ENCODE measurements at places on chromosomes 1 and 21.

DNA sequence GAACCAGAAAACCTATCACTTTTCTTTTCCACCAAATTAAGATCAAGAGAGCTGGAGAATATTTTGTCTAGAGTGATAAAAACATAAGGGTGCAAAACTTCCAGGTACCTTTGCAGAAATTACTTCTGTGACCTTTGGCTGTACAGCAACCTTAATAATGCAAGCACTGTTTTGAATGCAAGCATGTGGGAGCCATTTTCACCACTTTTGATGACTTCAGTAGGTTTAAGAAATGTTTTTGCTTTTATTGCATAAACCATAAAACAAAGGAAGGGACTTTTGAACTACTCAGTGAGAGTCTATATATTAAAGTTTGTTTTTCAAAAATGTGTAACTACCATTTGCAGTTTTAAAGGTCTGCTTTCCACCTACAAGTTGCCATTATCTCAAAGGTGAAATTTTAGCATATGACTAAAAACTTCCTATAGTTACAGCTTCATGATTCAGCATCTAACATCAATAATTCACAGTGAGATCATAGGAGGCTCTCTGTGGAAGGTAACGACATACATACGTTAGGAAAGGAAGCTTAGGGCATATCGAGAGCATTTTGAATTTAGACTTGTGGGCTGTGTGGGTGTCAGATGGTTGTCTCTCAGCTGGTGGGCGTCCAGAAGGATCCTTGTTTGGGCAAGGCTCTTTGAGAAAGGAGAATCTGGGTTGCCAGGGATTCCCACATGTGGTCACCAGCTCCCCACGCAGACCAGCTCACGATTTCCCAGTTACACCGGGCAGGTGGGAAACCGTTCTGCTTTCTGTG is 1.1 kb upstream of the GADD45A start:
- peaks cover 26% of the 10 kb centered on the region for H3K36me3 ChIP-seq
- H3K4me1 ChIP-seq, result peaks cover 18% of the 10 kb centered on the region
- H3K27me3 ChIP-seq, result no peaks in the 10 kb centered on the region

DNA sequence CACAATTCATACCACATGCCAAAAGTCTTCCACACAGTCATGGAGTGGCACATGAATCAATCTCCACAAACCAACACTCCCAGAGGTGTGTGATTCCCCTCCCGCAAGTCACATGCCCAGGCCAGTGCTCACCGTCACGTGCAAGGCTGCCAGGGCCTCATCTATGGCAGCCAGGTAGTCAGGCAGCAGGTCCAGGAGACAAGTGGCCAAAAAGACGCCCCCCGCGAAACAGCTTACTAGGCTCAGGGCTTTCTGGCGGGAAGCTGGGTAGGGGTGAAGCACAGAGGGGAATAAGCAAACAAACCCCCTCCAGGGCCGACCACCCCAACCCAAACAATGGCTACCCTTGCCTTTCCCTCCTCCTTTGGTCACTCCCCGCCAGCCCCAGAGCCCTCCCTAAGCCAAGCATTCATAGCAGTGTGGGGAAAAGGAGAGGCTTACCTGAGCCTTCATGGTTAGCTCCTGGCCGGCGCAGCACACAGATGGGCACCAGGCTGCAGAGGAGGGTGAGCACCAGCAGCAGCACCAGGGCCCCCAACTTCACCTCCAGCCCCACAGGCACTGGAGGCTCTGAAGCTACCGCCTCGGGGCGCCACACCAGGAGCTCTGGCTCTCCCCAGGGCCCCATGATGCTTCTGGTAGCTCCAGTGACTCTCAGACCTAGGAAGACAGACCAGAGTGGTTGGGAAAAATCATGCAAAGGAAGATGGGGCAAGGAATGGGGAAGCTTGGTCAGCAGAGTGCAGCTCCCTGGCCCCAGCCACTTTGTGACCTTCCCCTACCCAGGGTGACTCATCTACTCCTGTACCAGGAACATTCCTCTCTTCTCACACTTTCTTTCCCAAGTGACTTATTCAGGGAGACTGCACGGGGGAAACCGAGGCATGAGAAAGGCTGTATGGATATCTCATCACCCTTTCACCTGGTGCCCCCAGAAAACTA is 978 bp downstream of the SLC39A1 start:
- DNase-seq, result no peak
- H3K27me3 ChIP-seq, result no peaks in the 10 kb centered on the region
- peak overlapping the region; percentile 86 for H3K4me3 ChIP-seq

DNA sequence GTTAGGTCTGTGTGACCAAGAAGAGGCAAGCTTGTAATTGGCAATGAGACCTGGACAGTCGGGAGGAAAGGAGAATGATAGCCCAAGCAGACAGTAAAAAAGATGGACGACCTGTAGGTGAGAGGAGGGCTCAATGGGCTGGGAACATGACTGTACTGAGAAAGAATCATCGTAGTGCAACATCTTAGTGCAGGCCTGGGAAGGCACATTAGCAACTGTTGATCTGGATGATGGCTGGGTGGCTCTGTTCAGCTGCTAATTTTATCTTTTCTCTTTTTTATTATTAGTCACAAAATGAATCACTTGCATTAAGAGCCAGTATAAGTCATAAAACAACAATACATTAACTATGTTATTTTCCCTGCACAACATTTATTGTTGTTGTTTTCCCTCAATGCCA is 32.9 kb downstream of the IFI44 start:
- H3K36me3 ChIP-seq, result no peaks in the 10 kb centered on the region
- DNase-seq, result no peak
- H3K4me3 ChIP-seq, result no peak overlapping the region
- H3K27ac ChIP-seq, result no peak overlapping the region

DNA sequence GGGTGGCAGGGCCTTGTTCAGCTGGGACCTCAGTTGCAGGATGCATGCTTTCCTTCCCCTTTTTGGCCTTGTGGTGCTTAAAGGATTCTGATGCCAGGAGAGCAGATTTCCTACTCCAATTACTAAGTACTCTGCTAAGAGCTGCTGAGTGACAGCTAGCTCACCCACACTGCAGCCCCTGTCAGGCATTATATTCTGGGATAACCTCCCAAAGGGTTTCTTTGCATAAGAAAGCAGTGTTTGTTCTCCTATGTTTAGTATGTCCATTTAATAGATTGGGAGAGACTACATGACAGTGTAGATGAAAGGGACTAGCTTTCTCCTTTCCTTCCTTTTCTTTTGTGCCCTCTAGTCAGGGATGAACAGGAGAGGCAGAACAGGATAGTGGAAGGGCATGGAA is 100.7 kb downstream of the FAM78B start:
- H3K4me1 ChIP-seq, result no peaks in the 10 kb centered on the region
- no peak for DNase-seq
- peaks cover 3% of the 10 kb centered on the region for H3K36me3 ChIP-seq
- H3K27me3 ChIP-seq, result no peaks in the 10 kb centered on the region

DNA sequence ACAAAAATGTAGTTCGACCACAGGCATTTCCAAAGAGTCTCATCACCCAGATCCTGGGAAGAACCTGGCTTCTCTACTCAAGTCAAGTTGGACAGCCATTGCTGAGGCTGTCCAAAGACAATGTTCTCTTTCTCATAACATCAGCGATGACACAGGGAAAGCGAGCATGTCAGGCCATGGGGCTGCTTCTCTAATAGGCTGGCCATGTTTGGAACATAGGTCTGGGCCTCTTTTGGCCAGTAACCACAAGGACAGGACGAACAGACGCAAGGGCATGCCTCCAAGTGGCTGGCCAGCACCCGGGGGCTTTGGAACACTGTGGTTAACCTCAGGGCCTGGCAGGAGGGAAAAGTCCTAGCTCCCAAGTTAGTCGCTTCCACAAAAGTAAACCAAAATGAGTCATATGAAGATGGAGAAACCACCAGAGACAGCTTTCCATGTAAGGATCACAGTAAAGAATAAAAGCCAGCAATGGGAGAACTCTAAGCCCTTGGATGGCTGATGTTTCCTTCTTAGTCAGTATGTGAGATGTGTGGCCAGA is 80.6 kb upstream of the SLC44A3 start:
- peaks cover 26% of the 10 kb centered on the region for H3K27me3 ChIP-seq
- H3K27ac ChIP-seq, result no peak overlapping the region
- H3K4me1 ChIP-seq, result peaks cover 2% of the 10 kb centered on the region
- DNase-seq, result no peak
- H3K36me3 ChIP-seq, result no peaks in the 10 kb centered on the region

DNA sequence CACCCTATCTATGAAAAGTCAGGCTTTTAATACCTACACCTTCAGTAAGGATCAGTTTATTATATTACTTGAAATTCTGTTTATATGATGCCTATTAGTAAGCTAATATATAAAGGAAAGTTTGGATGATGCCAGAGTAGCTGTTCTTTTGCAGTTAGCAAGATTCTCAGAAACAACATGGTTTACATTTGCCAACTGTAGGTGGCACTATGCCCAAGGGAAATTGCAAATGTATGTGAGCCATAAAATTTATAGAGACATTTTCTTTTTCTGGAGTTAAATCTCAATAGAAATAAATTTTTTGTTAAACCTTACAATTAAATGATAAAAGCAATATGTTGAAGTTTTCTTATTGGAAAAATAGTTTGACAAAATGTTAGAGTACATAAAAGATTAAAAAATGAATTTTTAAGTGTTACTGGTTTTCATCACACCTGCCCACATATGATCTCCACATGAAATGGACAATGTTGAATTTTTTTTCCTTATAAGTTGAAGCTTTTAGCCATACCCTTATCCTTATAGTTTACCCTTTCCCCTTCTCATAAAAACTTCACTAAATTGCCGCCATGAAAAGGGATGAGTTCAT is 32.1 kb upstream of the EPHX4 start:
- H3K27me3 ChIP-seq, result no peaks in the 10 kb centered on the region
- peaks cover 4% of the 10 kb centered on the region for H3K36me3 ChIP-seq
- peak; percentile 44 for DNase-seq
- no peaks in the 10 kb centered on the region for H3K4me1 ChIP-seq
- H3K4me3 ChIP-seq, result no peak overlapping the region
- H3K27ac ChIP-seq, result no peak overlapping the region

GRCh38 chr1:71651214-71651613 is 570.4 kb upstream of the ZRANB2 start:
- no peak overlapping the region for H3K4me3 ChIP-seq
- no peaks in the 10 kb centered on the region for H3K27me3 ChIP-seq
- no peak for DNase-seq
- H3K27ac ChIP-seq, result no peak overlapping the region

- no peaks in the 10 kb centered on the region for H3K4me1 ChIP-seq
- H3K36me3 ChIP-seq, result no peaks in the 10 kb centered on the region
- H3K27me3 ChIP-seq, result no peaks in the 10 kb centered on the region
- H3K4me3 ChIP-seq, result no peak overlapping the region
These were observed 45.2 kb upstream of the DPT start for GRCh38 chr1:168774241-168774640.

DNA sequence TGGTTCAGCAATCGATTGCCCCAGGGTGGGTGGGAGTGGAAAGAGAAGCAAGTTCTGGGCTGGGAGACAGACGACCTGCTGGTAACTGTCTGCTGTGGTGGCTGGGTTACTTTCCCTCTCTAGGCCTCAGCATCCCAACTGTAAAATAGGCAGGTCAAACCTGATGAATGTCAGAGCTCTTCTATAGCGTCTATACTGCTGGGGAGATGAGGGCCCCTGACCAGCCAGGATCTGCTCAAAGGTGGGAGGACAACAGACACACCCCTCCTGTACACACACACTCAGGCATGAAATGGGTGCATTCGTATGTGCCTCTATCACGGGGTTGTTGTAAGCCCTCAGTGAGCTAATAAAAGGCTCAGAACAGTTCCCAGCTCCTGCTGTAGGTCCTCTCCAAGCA is 12.7 kb upstream of the EPHB2 start:
- H3K36me3 ChIP-seq, result no peaks in the 10 kb centered on the region
- H3K4me3 ChIP-seq, result no peak overlapping the region
- DNase-seq, result no peak
- H3K4me1 ChIP-seq, result no peaks in the 10 kb centered on the region
- H3K27me3 ChIP-seq, result peaks cover 42% of the 10 kb centered on the region
- no peak overlapping the region for H3K27ac ChIP-seq

DNA sequence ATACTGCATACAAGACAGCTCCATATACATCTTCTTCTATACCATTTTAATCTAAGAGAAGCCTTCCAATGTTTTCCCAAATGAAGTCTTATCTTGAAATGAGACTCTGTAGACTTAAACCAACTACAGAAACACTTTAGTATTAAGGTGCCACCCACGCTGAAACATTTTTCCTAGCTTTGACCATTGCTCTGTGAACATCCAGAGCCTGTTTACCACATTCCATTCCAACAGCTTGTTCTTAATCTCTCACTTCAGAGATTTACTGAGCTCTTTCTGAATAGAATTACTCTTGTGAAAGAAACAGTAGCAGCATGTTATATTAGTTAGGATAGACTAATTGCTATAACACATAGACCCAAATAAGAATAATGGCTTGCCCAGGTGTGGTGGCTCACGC is 19.6 kb upstream of the POGZ start:
- no peak for DNase-seq
- no peak overlapping the region for H3K27ac ChIP-seq
- H3K4me1 ChIP-seq, result no peaks in the 10 kb centered on the region
- H3K27me3 ChIP-seq, result peaks cover 5% of the 10 kb centered on the region
- H3K36me3 ChIP-seq, result no peaks in the 10 kb centered on the region

- H3K27ac ChIP-seq, result peak overlapping the region; percentile 99
- peaks cover 41% of the 10 kb centered on the region for H3K4me1 ChIP-seq
- H3K36me3 ChIP-seq, result peaks cover 12% of the 10 kb centered on the region
These were observed 1.9 kb upstream of the GNAI3 start for GRCh38 chr1:109546311-109547109.

DNA sequence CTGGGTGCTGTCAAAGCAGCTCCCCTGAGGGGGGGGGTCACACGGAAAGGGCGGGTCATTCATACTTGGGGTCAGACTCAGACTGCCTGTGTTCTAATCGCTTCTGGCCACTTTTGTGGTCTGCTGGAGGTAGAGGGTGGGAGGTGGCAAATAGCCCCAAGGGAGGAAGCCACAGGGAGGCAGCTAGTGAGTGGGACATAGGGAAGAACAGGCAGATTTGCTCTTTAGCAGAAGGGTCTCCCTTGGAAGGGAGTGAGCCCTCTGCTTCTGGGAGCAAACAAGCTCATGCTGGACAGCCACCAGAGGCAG is 24.5 kb downstream of the ACOT11 start:
- H3K27ac ChIP-seq, result no peak overlapping the region
- no peak overlapping the region for H3K4me3 ChIP-seq
- peaks cover 6% of the 10 kb centered on the region for H3K27me3 ChIP-seq

DNA sequence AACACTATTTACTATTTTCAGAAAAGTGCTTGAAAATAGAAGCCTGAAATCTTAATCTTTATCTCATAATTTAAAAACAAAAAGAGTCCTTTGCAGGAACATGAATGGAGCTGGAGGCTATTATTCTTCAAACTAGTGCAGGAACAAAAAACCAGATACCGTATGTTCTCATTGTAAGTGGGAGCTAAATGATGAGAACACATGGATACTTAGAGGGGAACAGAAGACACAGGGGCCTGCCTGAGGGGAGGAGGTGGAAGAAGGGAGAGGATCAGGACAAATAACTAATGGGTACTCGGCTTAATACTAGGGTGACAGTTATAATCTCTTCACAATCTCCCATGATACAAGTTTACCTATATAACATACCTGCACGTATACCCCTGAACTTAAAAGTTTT is 176.3 kb downstream of the SDCCAG8 start:
- no peak overlapping the region for H3K27ac ChIP-seq
- H3K4me3 ChIP-seq, result no peak overlapping the region
- DNase-seq, result no peak
- H3K4me1 ChIP-seq, result no peaks in the 10 kb centered on the region

Data from effector memory CD8-positive, alpha-beta T cell (primary cell).